Activated naive CD4-positive, alpha-beta T cell treated with Interleukin-2 at 50 U/mL for 16 hours (primary cell): ENCODE measurements at places on chromosomes 13 and 19.

- no peak for DNase-seq
Measured at GRCh38 chr13:111667757-111668156, 347.3 kb downstream of the TEX29 start.

- peak; percentile 88 for DNase-seq
Measured at GRCh38 chr13:49996161-49996915, 504 bp upstream of the TRIM13 start.

- DNase-seq, result no peak
Measured at GRCh38 chr13:73945871-73946270, 188.3 kb downstream of the KLF12 start.

- no peak for DNase-seq
Measured at GRCh38 chr19:38452430-38453366, 19.2 kb downstream of the RYR1 start.

- no peak for DNase-seq
Measured at GRCh38 chr19:17860331-17860992, 752 bp downstream of the RPL18A start.

DNA sequence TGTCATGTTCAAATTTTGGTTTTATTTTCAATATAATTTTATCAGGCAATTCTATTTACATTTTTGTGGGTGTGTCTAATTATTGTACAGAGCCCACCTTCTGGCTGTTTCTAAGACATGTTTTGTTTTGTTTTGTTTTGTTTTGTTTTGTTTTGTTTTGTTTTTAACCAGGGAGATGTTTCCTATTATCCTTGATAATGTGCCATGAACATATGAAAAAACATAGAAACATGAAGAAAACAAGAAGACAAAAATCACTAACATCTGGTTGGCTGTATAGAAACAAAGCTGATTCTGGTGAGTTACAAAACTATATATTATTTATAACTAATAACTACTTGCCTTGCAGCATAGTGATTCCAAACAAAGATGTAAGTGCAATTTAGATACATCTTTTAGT is 128.1 kb upstream of the TRPC4 start:
- DNase-seq, result no peak
